ENCODE measurements at places on chromosomes 16 and 17.

GRCh38 chr17:75047398-75048098 is 523 bp downstream of the KCTD2 start:
- H3K4me3 ChIP-seq: peak overlapping the region; percentile 98
- peak; percentile 45 for DNase-seq
- peaks cover 30% of the 10 kb centered on the region for H3K4me1 ChIP-seq
- peak overlapping the region; percentile 86 for H3K27ac ChIP-seq
- H3K27me3 ChIP-seq: no peaks in the 10 kb centered on the region

GRCh38 chr16:2524339-2524938 is 4.3 kb downstream of the AMDHD2 start:
- no peak overlapping the region for H3K27ac ChIP-seq
- H3K27me3 ChIP-seq: no peaks in the 10 kb centered on the region
- DNase-seq: no peak

DNA sequence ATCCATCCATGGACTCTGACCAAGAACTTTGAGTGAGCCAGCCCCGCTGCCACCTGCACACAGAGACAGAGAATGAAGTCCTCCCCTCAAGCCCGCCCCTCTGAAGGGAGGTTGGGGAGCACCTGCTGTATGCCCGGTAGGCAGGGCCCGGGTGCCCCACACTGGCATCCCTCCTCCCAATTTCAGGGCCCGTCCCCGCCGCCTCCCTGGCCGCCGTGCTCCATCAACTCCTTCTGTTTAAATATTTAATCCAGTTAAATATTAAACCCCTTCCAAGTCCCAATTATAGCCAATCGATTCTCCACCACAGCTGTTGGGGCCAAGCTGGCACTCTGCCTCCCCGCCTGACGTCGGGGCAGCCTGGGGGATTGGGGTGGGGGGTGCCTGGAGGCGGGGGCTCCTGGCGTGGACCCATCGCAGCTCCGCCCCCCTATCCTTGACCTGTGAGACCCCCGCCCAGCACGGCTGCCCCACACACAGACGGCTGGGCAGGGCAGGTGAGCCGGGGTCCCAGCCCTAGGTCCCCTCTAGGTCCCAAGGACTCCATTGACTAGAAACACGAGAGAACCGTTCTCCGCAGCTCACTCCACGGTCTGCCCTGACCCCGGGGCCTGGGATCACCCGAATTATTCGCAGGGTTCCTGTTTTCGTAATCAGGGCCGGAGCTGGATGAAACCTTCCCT is 18.0 kb upstream of the CACNA1H start:
- H3K27ac ChIP-seq: no peak overlapping the region
- H3K4me1 ChIP-seq: no peaks in the 10 kb centered on the region
- no peaks in the 10 kb centered on the region for H3K36me3 ChIP-seq
- no peak overlapping the region for H3K4me3 ChIP-seq
- no peak for DNase-seq
- no peaks in the 10 kb centered on the region for H3K27me3 ChIP-seq

GRCh38 chr17:48043176-48043575 is 5.0 kb upstream of the NFE2L1 start:
- H3K27me3 ChIP-seq: peaks cover 18% of the 10 kb centered on the region
- H3K4me3 ChIP-seq: no peak overlapping the region
- H3K4me1 ChIP-seq: peaks cover 30% of the 10 kb centered on the region
- H3K36me3 ChIP-seq: peaks cover 19% of the 10 kb centered on the region
- DNase-seq: no peak

DNA sequence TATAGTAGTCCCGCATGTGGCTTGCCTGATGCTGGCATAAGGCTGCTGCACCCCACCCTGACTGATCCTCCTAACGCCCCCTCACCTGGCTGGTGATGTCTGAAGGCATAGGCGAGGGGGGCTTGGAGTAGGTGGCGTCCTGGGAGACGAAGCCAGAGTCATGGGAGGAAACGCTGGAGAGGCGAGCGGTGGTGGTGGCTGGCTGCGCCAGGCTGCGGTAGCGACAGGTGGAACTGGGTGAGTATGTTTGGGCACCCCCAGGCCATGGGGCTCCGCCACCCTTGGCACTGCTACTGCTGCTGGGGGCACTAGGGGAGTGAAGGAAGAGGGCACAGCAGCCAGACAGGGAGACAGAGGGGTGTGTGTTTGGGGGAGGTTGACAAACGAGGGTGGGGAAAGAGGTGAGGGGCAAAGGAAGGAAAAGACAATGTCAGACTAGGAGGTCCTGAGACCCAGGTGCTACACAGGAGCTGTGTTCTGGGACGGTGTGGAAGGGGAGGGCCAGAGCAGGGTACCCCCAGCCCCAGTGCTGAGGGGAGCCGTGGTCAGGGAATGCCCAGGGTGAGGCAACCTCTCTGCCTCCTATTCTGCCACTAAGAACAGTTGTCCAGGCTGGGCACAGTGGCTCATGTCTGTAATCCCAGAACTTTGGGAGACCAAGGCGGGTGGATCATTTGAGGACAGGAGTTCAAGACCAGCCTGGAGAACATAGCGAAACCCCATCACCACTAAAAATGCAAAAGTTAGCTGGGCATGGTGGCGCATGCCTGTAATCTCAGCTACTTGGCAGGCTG is 11.4 kb downstream of the MTSS2 start:
- DNase-seq: no peak
- H3K4me3 ChIP-seq: no peak overlapping the region
- H3K36me3 ChIP-seq: peaks cover 4% of the 10 kb centered on the region
- H3K27me3 ChIP-seq: no peaks in the 10 kb centered on the region
- no peak overlapping the region for H3K27ac ChIP-seq

GRCh38 chr16:79767421-79768275 is 167.1 kb upstream of the MAF start:
- H3K4me3 ChIP-seq: no peak overlapping the region
- DNase-seq: no peak
- no peaks in the 10 kb centered on the region for H3K36me3 ChIP-seq
- peaks cover 41% of the 10 kb centered on the region for H3K27me3 ChIP-seq

GRCh38 chr17:75902406-75902805 is 2.3 kb downstream of the MRPL38 start:
- peaks cover 14% of the 10 kb centered on the region for H3K4me1 ChIP-seq
- no peaks in the 10 kb centered on the region for H3K27me3 ChIP-seq
- peaks cover 14% of the 10 kb centered on the region for H3K36me3 ChIP-seq

GRCh38 chr17:8237175-8237574 is 10.7 kb downstream of the CTC1 start:
- H3K36me3 ChIP-seq: peaks cover 22% of the 10 kb centered on the region
- DNase-seq: no peak
- H3K27me3 ChIP-seq: no peaks in the 10 kb centered on the region
- H3K4me1 ChIP-seq: peaks cover 8% of the 10 kb centered on the region
- H3K4me3 ChIP-seq: no peak overlapping the region

Data from activated naive CD8-positive, alpha-beta T cell treated with anti-CD3 and anti-CD28 coated beads for 36 hours (primary cell).